ENCODE measurements at places on chromosomes 6 and 20.

DNA sequence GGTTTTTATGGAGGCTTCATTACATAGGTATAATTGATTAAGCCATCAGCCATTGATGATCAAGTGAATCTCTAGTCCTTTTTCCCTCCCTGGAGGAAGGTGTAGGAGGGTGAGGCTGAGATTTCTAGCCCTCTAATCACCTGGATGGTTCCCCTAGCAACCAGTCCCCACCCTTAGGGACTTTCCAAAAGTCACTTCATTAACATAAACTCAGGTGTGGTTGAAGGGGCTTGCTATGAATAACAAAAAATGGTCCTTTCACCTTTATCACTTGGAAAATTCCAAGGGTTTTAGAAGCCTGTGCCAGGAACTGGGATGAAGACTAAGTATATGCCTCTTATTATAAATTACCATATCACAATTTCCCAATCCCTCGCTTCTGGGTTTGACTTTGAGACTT lies 40.4 kb downstream of the SMPDL3A start:
- DNase-seq, result no peak

GRCh38 chr6:158913580-158913979 lies 86.4 kb downstream of the RSPH3 start:
- DNase-seq, result no peak

DNA sequence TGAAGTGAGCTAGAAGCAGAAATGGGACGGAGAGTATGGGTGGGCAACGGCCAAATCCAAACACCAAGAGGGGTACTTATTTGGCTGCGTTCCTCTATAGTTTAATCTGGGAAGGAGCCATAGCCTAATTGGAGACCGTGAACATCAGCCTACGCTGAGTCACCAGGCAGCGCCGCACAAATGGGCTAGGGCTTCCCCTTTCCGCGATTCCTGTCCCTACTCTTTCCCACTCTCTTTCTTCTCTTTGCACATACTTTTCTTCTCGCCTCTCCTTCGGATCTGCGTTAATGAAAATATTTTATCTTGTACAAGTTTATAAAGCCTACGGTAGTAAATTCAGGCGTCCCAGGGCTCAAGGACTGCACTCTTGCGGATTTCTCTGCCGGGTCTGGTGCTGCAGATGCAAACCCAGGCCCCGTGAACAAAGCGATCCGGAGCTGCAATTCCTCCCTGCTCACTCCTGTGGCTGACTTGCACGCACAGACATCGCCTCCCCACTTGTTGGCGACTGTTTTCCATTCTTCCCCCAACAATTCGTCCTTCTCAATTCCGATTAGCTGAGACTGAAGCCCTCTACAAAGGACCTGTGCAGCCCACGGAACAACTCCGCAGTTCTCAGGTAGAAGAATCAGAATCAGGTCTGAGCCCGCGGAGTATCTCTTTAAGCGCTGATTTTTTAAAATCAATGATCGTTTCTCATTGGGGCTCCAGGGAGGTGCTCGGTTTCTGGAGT lies 4.2 kb upstream of the TBX18 start:
- no peak for DNase-seq

- DNase-seq, result no peak
These were observed 72.0 kb downstream of the SOX4 start for GRCh38 chr6:21665392-21666200.

- no peak for DNase-seq
These were observed 50.3 kb downstream of the ADTRP start for GRCh38 chr6:11727998-11728961.

- DNase-seq, result no peak
These were observed 16.4 kb downstream of the CST8 start for GRCh38 chr20:23507346-23507745.

DNA sequence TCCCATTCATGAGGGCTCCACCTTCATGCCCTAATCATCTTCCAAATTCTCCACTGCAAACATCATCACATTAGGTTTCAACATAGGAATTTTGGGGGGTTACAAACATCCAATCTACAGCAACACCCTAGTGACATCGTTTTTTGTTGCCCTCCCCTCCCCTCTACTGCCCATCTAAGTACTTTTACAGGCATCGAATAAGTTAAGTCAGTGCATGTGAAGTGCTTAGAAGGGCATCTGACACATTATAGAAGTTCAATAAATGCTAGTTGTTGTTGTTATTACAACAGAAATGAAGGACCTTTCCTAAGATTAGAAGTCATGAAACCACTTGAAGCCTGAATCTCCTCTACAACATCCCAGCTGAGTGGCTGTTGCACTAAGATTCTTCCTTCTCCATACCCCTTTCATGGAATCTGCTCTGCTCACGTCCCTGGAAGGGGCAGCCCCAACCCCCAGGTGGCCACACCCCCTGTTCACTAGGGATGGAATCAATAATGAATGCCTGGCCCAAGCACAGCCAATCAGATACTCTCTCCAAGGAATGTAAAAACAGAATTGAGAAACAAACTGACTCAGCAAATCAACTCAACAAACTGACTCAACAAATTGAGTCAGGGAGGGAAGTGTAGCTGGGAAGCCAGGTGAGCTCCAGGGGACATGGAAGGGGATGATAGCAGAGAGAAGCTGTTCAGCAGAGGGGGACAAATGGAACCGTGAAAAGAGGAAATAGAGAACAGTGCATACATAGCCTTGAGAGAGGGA lies 3.9 kb upstream of the LRP11 start:
- DNase-seq, result no peak

DNA sequence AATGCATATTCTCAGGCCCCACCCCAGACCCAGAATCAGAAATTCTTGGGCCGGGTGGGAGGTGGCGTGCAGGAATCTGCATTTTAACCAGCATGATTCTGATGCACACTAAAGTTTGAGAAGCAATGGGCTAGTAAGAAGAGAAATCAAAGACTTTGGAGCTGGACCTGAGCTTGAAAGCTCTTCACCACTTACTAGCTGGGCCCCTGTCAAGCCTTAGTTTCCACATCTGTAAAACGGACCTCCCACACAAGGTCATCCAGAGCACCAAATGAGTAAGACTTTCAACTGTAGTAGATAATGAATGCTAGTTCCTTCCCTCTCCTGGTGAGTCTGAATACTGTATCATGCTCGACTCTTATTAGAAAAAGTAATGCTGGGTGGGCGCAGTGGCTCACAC lies 87.0 kb downstream of the TBC1D7 start:
- no peak for DNase-seq

DNA sequence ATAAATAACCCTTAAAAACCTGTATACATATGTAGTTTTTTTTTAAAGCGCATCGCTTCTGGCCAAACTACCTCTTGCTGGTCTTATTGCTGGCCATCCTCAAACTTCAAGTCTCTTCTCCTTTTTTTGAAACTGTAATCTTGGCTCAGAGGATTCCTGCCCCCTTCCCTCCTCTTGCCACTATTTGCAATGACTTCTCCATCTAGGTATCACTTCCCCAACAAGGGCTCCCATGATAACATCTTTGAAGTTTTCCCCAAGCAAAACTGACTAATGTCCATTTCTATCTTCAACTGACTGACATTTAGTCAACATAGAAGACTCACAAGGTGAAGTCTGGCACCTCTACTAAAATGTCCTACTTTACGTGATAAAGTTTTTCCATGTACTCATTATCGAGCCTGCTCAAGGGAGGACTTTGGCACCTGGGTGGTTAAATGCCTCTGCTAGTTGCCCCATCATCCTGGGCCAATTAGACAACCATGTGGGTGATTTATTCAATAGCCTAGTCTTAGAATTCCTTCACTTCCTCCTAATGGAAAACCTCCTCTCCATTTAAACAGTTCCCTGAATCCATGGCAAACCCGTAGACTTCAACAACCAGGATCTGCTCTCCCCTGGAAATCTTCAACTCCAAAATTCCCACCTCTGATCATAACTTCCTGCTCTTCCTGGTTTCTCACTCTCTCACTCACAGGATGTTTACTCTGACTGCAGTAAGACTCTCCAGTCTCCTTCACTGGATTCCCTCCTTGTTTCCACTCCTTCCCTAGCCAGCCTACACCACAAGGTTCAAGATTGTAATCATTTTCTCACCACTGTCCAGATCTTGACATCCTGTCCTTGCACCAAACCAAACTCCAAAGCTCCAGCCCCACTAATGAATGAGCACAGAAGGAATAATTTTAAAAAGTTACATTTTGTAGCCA lies 9.4 kb upstream of the PLAGL1 start:
- no peak for DNase-seq

DNA sequence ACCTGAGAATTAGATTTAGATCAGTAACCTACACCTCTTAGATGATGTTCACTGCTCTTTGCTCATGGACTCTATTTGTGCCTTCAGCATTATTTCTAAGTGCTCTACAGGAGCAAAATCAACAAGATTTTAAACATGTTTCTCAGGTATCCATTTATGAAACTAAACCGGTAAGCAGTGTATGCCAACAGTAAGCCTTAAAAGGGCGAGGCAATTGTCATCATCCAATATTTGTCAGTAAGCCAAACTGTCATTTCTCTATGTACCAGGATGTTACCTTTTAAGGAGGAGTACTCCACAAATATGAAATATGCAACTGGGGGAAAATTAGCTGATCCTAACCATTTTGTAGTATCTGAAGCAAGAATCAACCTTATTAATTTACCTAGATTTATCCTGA lies 69.6 kb upstream of the ZNF184 start:
- DNase-seq, result no peak

- peak; percentile 30 for DNase-seq
These were observed 13.1 kb downstream of the PSMB9 start for GRCh38 chr6:32867022-32867477.

- DNase-seq, result no peak
These were observed 842.0 kb downstream of the HACE1 start for GRCh38 chr6:104017410-104018381.

DNA sequence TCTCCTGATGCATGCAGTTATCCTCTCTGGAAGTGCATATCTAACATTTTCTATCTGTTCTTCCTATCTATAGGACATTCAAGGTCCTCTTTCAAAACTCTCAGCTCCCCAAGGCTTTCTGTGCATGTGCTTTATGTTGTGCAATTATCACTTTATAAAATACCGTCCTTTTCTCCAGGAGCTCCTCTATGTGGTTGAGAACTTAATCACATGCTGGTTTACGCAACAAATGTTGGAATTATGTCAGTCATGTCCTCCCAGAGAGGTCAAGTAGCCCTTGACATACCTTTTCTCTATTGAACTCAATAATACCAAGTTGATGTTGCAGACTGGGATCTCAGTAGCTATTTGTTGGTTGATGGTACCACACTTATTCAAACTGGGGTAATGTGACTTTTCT lies 388.4 kb downstream of the BTBD3 start:
- DNase-seq, result no peak

- DNase-seq, result no peak
These were observed 117.5 kb upstream of the KCNK16 start for GRCh38 chr6:39440039-39440426.

DNA sequence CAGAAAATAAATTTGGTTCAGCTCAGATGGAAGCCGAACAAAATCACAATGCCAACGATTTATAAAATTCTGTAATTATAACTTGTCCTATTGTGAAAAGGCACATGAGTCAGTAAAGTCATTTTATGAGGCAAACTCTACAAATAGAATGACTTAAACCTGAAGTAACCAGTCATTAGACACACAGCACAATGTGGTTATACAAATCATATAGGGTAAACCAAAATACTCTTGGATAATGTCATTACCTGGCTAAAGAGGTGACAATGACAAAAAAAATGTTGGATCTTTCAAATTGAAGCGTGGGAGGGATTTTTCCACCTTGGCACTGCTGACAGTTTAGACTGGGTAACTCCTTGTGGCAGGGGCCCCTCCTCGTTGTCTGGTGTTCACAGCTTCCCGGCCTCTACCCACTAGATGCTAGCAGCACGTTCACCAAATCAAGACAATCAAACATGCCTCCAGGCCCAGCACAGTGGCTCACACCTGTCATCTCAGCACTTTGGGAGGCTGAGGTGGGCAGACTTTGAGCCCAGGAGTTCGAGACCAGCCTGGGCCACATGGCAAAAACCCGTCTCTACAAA lies 5.0 kb downstream of the ANKRD60 start:
- no peak for DNase-seq

- no peak for DNase-seq
These were observed 26.8 kb upstream of the SLC22A7 start for GRCh38 chr6:43271103-43271815.

DNA sequence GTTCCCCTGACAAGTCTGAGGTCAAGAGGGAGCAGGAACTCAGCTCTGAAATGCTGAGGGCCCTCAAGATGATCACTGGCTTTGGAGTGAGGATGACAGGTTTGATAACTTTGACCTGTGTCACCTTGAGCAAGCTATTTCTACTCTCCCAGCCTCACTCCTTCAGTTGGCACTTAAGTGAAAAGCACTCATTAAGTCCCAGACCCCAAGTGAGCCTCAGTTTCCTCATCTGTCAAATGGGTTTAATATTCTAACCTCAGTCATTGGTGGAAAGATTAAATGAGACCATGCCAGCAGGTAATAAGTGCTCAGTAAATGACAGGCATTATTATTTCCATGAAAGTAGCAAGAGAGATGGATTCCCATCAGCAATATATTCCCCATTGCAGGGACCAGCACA lies 14.0 kb downstream of the DEFB132 start:
- DNase-seq, result no peak

GRCh38 chr6:70956191-70956450 lies 739 bp downstream of the B3GAT2 start:
- DNase-seq, result no peak

DNA sequence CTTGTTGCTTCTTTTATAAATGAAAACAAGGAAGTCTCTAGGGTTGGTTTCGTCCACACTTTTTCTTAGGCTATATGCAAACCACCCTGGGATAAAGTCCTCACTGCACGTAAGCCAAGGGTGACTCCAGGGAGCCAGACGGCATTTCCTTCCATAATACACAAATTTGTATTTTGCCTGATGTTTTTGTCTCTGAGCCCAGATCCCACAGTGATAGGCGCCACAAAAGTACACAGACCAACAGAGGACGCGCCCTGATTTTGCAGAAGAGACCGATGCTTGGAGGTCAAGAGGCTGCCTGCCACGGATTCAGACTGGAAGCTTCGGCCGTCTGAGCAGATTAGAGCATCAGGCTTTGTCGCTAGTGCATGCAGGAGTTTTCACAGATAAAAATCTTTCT lies 22.8 kb downstream of the FOXQ1 start:
- no peak for DNase-seq

DNA sequence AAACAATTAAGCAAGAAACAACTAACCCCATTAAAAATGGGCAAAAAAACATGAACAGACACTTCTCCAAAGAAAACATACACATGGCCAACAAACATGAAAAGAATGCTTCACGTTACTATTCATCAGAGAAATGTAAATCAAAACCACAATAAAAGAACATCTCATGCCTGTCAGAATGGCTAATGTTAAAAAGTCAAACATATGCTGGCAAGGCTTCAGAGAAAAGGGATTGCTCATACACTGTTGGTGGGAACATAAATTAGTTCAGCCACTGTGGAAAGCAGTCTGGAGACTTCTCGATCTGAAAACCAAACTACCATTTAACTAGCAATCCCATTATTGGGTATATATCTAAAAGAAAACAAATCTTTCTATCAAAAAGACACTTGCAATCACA lies 217.5 kb downstream of the TINAG start:
- DNase-seq, result no peak

DNA sequence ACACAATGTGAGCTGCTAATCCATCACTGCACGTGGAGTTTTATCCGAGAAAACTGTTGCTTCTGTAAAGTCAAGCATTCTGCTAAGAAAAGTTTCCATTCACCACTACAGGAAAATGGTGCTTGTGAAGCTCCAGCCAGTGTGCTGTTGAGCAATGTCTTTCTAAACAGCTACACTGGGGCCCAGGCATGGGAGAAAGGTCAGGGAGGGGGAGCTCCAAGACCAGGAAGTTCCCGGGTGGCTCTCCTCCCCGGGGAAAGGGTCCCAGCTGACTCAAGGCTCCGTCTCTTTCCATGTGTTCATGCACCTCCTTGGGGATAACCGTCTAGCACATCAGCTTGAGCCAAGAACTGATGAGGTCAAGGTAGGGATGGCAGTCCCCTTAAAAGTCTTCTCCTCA lies 20.5 kb downstream of the RPP40 start:
- DNase-seq, result no peak

Data from GF-D8 (cell line).